ENCODE measurements at places on chromosomes 6 and 20.
A peak's percentile ranks its signal among the peaks of the same experiment; 100 is the strongest.

- no peak for DNase-seq
These were observed 131.4 kb downstream of the MMS22L start for GRCh38 chr6:97151601-97152000.

DNA sequence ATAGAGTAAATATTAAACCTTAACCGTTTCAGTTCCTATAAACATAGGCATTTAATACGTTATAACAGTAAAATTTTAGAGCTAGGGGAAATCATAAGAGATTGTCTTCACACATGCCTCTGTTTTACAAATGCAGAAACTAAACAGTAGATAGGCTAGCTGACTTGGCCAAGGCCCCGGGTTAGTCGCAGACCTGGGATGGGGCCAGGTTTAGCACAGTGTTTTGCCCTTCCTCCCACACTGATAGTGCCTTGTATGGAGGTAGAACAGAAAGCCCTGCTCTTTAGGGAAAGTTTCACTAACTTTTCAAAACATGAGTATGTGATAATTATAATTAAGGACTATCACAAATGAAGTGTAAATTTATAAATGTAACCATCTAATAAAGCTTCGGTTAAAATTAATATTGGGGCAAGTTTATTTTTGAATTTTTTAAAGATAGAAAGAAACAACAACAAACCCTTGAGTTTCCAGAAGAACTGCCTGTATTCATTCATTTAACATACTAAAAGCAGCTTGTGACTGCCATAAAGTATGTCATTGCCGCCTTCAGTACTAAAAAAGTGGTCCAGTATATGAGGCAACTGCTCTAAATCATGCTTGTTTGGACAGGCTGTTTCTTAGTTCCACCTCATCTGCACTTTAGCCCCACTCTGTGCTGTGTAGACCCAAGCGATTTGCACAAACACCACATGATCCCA is 62.5 kb upstream of the LOC128125822 start:
- DNase-seq = peak; percentile 41

GRCh38 chr6:31355583-31355948 is 1.4 kb downstream of the HLA-B start:
- no peak for DNase-seq

DNA sequence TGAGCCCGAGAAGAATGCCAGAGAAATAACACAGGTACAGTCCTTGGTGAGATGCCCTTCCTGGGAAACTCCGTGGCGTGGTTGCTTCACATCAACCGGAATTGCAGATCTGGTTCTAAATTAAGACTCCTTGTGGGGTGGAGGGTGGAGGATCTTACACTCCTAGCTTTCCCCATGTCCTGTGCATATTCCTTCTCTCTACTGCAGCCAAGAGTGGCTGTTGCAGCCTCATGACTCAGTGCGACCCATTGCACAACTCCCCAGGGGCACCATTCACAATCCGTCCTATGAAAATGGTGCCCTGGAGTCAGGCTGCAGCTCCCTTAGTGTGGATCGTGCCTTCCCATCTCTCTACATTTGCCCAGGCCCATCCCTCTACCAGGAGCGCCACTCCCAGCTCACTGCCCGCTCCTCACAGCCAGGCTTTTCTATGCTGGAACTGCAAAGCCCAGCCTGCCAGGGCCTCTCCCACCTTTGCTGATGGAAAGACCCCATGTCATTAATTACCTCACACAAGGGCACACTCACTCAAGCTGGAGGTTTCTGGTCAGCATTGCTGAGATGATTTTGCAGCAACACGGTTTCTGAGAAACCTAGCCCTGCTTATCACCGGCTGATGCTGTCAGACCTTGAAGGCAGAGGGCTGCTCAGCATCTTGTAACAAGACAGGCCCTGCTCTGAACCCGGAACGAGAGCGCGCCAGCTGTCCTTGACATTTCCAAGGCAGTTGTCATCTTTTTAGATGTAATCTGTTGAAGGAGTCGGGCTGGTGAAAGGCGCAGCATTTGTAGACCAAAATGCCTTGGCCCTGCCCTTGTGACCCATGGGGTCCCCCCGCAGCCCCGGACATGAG is 39.7 kb downstream of the SIRPA start:
- peak; percentile 60 for DNase-seq

DNA sequence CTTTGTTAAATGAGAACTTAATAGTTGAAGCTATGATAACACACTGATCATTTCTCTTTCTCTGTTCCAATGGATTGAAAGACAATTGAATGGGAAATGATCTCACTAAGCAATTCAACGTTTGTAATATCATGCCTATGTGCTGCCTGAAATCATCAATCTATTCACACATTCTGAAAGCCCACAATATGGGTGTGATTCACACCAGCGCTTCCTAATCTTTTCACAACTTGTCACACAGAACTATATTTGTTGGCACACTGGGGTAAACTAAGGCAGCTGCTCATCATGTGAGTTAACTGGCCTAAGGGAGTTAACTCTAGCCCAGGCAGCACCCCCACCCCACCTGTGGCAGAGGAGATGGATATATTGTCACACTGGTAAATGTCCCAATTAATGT is 37.1 kb upstream of the UTRN start:
- no peak for DNase-seq

DNA sequence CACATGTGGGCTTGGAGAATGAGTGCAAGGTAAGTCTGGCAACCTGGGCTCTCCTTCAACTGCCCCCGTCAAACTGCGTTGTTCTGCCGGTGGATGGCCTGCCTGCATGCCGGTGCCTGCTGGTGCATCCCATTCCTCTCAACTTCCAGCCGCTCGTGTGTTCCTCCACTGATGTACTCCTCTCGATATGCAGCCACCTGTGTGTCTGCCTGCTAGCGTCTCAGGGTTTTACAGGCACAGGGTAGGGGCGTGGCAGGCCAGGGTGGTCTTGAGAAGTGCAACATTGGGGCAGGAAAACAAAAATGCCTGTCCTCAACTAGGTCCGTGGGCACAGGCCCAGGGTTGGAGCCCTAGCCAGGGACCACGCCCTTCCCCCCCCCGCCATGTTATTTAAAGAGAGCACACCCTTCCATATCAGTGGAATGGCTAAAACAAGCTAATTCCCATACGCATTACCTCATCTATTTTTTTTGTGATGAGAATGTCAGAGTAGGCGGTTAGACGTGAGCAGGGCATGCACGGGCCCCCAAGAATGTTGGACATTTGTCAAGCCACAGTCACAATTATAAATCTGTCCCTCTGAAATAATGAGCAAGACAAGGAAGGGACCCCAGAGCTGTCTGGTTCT is 33.2 kb downstream of the SERPINB6 start:
- DNase-seq = no peak

DNA sequence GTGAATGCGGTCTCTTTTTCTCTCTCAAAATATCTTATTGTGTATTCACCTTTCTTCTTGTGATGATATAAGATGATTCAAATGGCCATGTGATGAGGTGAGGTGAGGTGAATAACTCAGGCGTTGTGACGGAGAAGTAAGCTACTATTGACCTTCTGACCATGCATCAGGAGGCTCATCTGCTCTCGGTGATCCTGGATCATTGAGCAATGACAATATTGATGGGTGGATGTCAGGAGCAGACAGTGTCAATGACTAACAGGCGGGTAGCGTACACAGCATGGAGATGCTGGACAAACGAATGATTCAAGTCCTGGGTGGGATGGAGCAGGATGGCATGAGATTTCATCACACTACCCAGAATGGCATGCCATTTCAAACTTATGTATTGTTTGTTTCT is 119.6 kb downstream of the PXDC1 start:
- no peak for DNase-seq

DNA sequence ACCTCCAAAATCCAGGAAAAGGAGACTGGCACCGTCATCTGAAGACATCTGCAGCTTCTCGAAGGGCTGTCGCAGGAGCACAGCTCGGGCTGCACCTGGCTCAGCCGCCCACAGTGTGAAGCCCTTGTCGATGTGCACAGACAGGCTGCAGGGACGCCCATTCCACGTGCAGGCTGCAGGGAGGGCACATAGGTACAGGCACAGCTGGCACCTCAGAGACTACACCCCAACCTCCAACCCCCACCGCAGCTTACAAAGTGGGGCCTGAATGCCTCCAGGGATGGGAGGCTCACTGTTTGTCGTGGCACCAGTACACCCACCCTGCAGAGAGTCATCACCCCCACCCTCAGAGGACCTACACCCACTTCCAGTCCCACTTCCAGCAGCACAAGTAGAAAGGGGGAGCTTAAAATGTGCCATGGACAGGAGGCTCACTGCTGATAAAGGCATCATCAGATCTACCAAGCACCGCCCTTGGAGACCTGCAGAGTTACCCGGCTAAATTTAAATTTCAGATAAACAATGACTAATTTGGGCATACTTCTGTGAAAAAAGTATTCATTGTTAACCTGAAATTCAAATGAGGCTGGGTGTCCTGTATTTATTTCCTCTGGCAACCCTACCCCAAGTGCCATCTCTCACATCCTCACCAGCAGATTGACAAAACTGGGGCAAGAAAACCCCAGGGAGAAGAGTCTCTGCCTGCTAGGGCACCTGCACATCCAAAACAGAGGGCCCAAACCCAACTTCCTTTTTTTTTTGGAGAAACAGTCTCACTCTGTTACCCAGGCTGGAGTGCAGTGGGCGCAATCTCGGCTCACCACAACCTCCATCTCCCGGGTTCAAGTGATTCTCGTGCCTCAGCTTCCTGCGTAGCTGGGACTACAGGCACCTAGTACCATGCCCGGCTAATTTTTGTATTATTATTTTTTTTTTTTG is 7.7 kb upstream of the CDK5RAP1 start:
- DNase-seq = no peak

GRCh38 chr6:47464052-47464451 is 13.5 kb upstream of the CD2AP start:
- no peak for DNase-seq

- no peak for DNase-seq
These were observed 864 bp upstream of the OSBPL2 start for GRCh38 chr20:62237514-62237800.

GRCh38 chr6:48315051-48315719 is 204.2 kb upstream of the PTCHD4 start:
- no peak for DNase-seq

- DNase-seq = no peak
These were observed 28.3 kb downstream of the FYN start for GRCh38 chr6:111844921-111845320.

- DNase-seq = peak; percentile 84
These were observed 23.2 kb upstream of the FAM50B start for GRCh38 chr6:3825851-3826581.

- DNase-seq = no peak
These were observed 54.7 kb downstream of the SSR1 start for GRCh38 chr6:7258231-7258763.

DNA sequence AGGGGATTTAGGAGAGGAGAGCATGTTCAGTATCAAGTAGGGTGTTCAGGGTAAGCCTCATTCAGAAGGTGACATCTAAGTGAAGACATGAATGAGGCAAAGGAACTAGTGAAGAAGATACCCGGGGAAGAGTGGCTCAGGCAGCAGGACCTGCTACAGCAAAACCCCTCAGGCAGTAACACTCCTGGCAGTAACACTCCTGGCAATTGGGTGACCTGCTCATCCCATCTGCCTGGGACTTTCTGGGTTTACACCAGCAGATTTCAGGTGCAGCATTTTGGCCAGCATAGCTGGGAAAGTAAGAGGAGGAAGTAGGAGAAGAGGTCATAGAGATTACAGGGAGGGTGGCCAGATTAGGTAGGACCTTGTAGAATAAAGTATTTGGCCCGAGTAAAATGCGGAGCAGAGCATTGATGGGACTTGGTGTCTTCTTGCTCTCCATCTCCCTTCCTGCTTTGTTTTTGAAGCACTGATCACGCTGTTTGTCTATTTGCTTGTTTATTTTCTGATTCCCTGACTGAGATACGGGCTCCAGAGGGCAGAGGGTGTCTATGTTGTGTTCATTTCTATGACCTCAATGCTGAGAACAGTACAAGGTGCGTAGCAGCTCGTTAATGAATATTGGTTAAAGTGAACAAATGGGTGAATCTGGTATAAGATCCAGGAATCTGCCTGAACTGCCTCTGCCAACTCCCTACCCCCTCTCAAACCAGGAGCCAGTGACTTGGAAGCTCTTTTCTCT is 88.3 kb downstream of the IYD start:
- DNase-seq = no peak

DNA sequence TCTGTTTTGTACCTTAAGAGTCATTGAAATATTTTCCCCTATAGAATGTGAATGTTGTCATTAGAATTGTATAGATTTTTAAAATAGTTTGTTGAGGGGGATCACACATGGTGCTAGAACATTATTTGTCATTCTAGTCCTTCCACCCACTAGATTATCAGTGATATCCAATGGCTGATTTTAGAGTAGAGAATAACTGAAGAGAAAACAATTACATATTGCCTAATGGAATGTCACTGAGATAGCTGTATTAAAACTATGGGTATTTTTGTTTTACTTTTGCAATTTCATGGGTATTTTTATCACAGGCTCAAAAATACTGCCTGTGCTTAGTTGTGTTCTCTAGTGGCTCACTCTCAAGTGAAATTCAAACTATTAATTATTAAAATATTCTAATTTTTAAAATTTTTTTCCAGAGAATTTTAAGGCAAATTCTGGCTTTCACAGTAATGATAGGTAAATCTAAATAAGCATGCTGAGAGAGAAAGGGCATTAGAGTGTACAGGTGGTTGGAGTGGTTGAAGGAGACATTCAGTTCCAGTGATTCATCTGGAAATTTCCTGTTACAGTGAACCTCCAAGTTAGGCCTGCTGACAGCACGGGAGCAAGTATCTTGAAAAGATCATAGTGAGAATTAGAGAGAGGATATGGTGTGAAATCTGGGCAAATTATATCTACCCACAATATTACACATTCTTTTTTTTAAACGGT is 399.6 kb downstream of the NKAIN2 start:
- peak; percentile 5 for DNase-seq

DNA sequence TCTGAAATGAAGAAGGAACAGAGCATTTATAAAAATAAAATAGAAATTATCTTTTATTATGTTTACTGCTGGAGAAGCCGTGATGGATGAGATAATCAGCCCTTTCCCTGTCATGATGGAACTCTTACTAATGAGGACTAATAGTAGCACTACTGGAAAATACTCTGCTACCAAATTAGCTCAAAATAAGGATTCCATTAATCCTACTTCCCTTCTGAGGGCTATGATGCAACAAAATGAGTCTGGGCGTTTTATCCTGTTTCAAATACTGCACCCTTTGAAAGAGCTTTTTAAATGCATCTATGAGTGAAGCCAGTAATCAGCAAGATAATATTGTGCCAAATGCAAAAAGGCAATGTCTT is 59.3 kb upstream of the CARMIL1 start:
- DNase-seq = no peak

Measured in gastrocnemius medialis (tissue), 4 donors.